Stomach (tissue), 19 donors: ENCODE measurements at places on chromosomes 16 and 17. TPM values are rescaled to one million over a fixed set of nuclear protein-coding genes. Genes with fewer than 3 reads are reported as not detected.

DNA sequence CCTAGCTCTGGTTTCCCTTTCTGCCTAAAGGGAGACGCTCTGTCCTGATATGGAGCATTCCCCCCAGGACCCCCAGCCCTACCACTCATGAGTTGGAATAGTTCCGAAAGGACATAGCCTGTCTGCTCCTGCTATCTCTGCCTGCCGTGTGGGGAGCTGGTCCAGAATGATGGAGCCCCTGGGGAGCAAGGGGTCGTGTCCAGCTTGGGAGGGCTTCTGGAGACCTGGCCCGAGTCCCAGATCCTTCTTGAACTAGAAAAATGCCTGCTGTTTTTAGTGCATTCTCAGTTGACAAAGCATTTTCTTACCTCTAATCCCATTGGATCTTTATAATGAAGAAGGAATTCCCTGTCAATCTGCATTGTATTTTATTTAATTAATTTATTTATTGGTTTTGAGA is 9.1 kb upstream of the GRN start:
- no peak for DNase-seq

DNA sequence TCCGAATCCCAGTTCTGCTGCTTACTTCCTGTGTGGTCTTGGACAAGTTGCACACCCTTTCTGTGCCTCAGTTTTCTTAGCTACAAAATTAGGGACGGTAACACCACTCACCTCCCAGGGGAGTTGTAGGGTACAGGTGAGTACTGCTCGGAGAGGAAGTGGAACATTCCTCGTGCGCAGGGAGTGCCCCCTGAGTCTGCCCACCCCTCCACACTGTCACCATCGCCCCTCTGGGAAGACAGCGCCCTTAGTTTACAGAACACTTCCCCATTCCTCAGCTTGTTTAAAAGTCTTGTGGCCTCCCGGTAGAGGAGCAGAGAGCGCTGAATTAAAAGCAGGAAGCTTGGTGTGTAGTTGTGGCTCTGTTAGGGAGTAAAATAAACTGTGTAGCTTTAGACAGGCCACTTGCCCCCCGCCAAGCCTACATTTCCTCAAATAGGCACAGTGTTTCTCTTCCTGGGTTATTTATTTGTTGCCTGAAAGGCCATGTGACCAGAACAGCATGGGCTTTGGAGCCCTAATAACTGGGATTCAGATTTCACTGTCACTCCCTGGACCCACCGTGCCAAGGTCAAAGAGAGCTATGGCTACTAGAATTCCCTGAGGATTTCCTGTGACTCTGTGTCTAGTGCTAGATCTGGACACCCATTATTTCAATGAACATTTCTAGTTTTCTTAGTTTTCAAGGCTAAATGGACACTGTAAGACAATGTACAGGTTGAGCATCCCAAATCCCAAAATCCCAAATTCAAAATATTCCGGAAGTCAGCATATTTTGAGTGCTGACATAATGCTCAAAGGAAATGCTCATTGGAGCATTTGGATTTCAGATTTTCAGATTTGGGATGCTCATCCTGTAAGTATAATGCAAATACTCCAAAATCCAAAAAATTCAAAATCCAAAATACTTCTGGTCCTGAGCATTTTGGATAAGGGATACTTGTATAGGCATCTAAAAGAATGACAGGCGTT is 372.5 kb downstream of the SNX29 start:
- DNase-seq, result no peak

DNA sequence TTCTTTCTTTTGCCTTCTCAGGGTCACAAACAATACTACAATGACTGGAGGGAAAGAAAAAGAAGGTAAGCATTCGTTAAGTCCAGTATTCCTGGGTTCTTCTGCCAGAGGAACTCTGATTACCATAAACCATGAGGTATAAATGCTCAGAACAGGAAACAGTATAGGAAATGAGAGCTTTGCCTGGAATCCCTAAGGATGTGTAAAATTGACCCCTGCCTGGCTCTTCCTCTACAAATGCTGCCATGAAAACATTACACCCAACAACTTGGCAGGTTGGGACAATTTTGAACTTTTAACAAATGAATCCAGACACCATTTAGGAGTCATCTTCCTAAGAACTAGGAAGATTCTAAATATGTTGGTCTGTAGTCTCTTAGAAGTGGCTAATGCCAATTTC is 173.8 kb downstream of the CDH11 start:
- no peak for DNase-seq

GRCh38 chr16:65950211-65950610 is 416.3 kb upstream of the CDH5 start:
- DNase-seq, result no peak

GRCh38 chr17:66627985-66628384 is 206.9 kb upstream of the CACNG5 start:
- peak; percentile 39 for DNase-seq

DNA sequence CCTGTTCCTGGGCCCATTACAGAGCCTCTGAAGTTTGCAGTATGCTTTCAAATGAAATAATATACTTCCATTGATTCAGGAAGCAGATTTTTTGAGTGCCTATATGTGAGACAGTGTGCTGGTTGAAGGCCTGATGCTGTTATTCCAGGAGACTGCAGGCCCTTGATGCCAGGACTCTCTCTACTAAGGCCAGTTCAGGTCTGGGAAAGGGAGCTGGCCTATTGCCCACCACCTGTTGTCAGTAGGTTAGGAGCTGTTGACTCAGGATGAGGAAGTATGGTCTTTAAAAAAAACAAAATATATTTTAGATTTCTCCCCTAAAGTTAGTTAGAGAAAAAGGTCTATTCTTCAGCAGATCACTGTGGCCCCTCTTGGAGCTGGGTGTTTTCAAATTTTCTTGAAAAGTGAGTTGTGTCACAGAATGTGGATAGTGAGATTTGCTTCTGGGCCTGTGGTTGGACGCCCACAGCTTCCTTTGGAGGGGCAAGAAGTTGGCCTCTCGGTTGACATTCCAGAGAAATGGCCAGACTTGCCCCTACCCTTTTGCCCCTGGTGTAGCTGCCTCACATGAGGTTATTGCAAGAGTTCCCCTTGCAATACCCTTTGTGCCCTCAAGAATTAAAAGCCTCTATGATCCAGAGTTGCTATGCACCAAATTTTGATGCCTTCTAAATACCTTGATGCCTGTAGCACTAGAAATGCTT is 7.9 kb downstream of the ESRP2 start:
- peak; percentile 78 for DNase-seq

DNA sequence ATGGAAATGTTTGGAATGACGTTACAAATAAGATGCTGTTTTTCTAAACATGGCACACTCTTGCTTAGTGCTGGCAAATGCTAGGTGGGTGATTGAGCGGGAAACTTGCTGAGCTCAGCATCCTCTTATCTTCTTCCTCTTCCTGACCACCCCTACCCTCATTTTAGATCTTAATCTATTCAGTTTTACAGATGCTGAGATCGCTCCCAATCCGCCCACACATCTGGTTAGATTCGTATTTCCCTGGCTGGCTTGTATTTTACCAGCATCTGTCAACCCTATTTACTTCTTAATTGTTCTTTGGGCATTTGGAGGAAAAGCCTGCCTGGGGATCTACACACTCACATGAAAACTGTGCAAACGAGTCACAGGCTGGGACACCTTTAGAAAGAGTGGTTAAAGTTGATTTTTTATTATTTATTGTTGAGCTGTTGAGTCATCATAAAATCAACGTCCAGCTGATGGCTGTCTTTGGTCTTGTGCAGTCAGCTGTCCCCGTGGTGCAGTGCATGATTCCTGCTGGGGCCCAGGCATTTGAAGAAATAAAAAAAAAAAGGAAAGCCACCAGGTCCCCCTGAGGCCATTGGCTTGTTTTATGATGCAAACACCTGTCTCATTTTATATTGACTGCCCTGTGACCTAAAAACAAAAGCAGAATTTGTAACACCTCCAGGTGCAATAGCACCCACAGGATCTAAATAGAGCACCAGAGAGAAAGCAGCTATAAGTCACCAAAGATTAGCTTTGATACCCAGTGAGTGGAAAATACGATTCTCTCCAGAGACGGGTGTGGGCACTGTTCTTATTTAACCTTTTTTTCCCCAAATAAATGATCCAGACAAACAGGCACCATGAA is 258.6 kb downstream of the HS3ST3B1 start:
- no peak for DNase-seq

- DNase-seq, result no peak
Measured at GRCh38 chr17:12744298-12744697, 45.0 kb upstream of the ARHGAP44 start.

DNA sequence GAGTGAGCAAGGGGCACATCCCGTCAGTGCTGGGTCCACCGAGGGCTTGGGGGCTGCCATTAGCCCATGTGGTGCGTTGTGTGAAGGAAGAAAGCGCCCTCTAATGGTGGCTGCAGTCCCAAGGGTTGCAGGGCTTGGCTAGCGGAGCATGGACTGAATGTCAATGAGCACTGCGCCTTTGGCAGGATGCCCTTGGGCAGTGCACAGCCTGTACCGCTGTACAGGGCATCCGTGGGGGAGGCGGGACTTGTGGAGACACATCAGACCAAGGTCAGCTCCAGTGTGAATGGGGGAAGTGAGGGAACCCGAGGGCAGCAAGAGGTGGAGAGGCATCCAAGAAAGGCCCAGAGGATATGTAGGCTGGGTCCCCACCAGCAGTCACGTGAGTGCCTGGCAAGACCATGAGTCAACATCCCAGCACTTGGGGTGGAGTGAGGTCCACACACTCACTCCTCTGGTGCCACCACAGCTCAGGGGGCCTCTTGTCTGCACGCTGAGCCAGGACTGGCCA is 75.5 kb upstream of the MED9 start:
- DNase-seq, result no peak

DNA sequence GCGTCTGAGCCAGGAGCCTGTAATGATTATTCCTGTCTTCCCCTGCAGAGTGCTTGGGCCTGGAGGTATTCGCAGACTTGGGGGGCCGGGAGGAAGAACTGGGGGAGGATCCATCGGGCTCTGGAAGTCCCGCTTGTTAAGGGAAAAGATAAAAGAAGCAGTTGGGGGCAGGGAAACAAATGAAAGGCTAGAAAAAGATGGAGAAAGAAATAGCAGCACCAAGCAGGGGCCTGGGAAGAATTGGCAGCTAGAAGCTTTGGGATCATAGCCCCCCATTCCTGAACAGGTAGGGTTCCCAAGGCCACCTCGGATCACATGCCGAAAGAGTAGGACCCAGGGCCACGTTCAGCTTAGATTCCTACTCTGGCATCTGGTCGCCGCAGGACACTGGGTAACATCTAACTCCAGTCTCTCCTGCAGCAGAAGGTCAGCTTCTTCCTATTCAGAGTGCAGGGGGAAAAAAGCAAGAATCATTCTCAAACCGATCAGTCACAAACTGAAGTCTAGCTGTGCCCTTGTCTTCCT is 23.6 kb downstream of the ADAM11 start:
- DNase-seq, result no peak

DNA sequence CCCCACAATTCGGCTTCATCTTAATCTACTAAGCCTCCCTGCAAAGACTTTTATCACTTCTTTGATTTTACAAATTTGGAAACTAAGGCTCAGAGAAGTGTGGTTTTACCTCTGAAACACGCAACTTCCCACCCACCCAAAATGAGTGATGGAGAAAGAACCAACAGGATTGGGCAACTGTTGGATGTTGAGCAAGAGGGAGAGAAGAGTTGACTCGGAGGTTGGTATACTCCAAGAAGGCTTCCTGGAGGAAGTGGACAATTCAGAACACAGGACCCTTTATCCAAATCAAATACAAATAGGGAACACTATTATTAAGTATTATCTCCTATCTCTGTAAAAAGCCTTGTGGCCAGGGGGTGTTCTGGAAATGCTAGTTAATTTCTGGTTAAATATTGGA is 323.0 kb downstream of the C16orf95 start:
- DNase-seq, result no peak

DNA sequence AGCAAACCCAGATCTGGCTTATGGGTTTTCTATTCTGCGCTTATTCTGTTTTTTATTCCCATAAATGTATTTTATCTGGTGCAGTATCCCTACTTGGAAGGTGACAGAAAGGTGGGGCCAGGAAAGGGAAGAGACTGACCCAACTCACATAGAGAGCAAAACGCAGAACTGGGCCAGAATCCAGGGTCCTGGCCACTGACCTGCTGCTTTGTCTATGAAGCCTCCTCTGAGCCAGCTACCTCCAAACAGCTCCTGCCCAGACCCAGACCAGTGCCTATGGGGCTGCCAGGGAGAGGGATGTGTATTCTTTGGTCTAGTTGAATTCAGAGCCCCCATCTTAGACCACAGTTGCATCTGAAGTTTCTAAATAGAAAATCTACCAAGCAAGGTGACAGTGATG is 36.4 kb upstream of the CES5A start:
- no peak for DNase-seq

- no peak for DNase-seq
Measured at GRCh38 chr16:86277221-86277620, 233.1 kb upstream of the FOXF1 start.

DNA sequence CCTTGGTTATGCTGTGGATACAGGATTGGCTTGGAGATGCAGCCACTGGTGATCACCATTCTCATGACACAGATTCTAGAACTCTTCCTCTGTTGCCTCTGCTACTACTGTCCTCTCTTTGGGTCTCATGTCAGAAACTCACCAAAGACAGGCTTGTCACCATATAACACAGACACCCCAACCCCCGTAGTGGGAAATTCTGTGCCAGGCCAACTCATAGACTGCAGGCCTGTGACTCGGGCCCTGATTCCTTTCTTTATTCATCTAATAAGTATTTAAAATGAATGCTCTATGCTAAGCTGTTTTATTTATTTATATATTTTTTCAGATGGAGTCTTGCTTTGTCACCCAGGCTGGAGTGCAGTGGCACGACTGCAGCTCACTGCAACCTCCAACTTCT is 9.5 kb downstream of the CYB5D2 start:
- no peak for DNase-seq

- no peak for DNase-seq
Measured at GRCh38 chr17:44310188-44310587, 1.8 kb downstream of the RUNDC3A start.

GRCh38 chr16:11734025-11734652 is 8.5 kb downstream of the TXNDC11 start:
- DNase-seq, result no peak

GRCh38 chr16:10708969-10709368 is 14.2 kb upstream of the TEKT5 start:
- no peak for DNase-seq

DNA sequence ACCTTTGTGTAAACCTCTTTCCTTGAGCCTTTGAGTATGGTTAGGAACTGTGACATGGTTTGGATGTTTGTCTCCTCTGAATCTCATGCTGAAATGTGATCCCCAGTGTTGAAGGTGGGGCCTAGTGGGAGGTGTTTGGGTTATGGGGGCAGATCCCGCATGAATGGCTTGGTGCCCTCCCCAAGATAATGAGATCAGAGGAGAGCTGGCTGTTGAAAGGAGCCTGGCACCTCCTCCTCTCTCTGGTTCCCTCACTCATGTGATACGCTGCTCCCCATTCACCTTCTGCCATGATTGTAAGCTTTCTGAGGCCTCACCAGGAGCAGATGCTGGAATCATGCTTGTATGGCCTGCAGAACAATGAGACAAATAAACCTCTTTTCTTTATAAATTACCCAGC is 1110.2 kb downstream of the CDH11 start:
- no peak for DNase-seq

The CACNG1 gene
- not detected for total RNA-seq

The DYNLRB2 gene
- not detected for total RNA-seq

The LRRC36 gene
- total RNA-seq, result not detected

The TP53TG3B gene
- not detected for total RNA-seq
